ENCODE measurements at places on chromosomes 12 and 14.

GRCh38 chr14:64772397-64772950 lies 68.2 kb downstream of the PLEKHG3 start:
- no peak for DNase-seq

- no peak for DNase-seq
These were observed 30.1 kb downstream of the P2RX4 start for GRCh38 chr12:121240062-121240420.

GRCh38 chr12:50251619-50252252 lies 31.6 kb downstream of the LIMA1 start:
- no peak for DNase-seq

GRCh38 chr12:108566452-108566851 lies 4.1 kb downstream of the ISCU start:
- no peak for DNase-seq

DNA sequence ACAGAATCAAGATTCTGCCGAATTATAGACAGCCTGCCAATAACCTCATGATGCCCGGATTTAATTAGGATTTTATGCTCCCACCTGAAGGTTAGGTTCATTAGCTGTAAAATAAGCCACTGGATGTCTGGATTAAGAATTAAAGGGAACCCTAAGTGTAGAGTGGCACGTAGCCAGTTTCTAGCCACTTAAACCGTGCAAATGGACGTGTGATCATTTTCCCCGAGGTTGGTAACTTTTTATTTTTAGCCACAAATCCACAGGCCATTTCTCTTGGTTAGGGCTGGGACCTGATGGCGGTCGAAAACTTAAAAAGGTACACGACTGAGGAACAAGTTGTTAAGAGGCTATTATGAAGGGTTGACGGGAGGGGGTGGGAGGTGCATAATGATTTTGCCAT lies 127.3 kb upstream of the TMPO start:
- DNase-seq, result no peak

GRCh38 chr12:124481257-124481750 lies 86.1 kb downstream of the NCOR2 start:
- no peak for DNase-seq

- no peak for DNase-seq
These were observed 71.7 kb downstream of the IPO8 start for GRCh38 chr12:30624009-30624408.

Measured in BE2C (cell line).